Occipital lobe (tissue), 3 donors: ENCODE measurements at places on chromosomes 3 and 15.
A peak's percentile ranks its signal among the peaks of the same experiment; 100 is the strongest.

DNA sequence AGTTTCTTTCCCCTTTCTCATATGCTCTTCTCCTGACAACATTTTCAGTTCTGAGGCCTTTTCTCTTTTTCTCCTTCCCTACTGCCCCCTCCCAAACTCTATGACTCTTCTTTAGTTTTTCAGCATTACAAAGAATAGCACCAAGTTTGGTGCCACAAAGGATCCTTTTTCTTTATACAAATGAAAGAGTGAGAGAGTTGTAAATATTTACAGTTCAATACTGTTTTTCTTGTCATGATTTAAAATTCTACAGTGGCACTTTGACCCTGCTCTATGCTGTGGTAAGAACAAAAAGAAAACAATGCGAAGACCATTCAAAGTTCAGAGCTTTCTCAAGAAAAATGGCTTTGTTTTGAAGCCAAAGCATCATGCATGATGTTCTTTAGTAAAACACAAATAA lies 667.9 kb upstream of the SGO1 start:
- DNase-seq, result no peak

- DNase-seq, result peak; percentile 47
These were observed 58.2 kb downstream of the ZBTB38 start for GRCh38 chr3:141426404-141427034.

GRCh38 chr3:58115175-58115574 lies 95.6 kb downstream of the DNASE1L3 start:
- DNase-seq, result no peak

DNA sequence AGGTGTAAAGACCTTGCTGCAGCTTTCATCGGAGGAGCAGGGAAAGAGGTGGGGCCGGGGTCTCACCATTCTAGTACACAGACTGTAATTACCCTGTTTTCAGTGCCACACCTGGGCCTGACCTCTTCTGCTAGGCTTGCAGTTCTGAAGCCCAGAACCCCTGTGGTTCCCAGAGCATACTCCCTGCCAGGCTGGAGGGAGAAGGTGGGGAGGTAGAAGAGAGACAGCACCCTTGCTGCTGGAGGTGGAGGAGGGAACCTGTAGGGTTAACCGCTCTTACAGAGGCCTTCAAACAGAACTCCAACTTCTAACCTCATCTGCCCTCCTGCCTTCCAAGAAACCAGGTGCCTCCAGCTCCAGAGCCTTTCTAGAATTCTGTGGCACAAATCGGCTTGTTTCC lies 27.0 kb downstream of the PCOLCE2 start:
- no peak for DNase-seq

GRCh38 chr15:57253082-57253481 lies 123.2 kb upstream of the CGNL1 start:
- DNase-seq, result no peak

DNA sequence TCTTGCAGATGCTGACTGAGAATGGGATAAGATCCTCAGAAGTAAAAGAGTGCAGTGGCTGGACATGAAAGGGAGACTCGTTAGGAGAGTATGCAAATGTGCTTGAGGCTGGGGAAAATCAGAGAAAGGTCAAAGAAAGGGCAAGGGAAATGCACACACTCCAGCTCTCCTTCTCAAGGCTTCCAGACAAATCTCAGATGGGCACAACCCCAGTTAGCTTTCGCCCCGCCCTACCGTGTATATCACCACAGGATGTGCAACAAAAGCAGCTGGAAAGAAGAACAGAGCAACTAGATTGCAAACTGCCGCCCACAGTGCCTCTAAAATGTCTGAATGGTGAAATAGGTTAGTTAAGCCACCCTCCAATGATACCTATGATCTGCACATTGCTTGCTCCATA lies 63.9 kb downstream of the CERS3 start:
- no peak for DNase-seq

DNA sequence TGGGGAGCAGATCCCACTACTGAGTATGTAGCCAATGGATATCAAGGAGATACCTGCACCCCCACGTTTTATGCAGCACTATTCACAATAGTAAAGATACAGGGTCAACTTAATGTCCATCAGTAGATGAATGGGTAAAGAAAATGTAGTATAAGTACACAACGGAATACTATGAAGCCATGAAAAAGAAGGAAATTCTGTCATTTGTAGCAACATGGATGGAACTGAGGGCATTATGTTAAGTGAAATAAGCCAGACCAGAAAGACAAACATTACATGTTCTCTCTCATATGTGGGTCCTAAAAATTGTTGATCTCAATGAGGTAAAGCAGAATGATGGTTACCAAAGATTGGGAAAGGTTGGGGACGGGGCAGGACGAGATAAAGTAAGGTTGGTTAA lies 14.6 kb downstream of the PP2D1 start:
- no peak for DNase-seq

DNA sequence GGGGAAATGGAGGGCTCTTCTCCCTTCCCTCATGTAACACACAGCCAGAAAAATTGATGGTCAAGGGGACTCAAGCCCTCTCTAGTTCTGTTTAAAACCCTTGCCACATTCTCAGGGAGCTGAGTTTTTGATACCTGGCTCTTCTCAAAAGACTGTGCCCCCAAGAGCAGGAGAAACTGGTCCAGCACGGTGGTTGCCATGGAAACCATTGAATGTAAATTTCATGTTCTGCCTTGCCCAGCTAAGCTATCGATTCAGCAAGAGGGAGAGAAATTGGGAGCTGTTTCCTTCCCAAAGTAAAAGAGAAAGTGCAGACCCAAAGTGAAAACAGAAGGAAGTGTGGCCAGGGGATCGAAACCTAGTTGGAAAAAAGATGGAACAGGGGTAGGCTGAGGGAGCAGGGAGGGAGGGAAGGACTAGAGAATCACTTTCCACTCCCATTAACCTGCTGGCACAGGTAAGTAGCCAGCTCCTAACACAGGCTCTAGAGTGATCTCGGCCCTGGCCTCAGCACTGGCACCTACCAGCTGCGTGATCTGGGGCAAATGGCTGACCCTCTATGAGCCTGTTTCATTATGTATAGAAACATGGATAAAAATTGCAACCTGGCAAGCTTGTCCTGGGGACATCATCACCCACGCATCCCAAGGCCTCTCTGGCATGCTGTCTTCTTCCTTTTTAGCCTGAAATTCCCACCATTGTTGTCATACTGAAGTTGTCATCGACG lies 140.9 kb downstream of the TPRA1 start:
- no peak for DNase-seq

GRCh38 chr15:34613997-34614396 lies 30.5 kb upstream of the GOLGA8B start:
- DNase-seq, result no peak

GRCh38 chr3:150605998-150606641 lies 3.0 kb downstream of the SELENOT start:
- no peak for DNase-seq

GRCh38 chr3:52939600-52939999 lies 42.3 kb upstream of the STIMATE start:
- DNase-seq, result no peak

GRCh38 chr3:32412887-32413286 lies 21.2 kb downstream of the CMTM7 start:
- no peak for DNase-seq

DNA sequence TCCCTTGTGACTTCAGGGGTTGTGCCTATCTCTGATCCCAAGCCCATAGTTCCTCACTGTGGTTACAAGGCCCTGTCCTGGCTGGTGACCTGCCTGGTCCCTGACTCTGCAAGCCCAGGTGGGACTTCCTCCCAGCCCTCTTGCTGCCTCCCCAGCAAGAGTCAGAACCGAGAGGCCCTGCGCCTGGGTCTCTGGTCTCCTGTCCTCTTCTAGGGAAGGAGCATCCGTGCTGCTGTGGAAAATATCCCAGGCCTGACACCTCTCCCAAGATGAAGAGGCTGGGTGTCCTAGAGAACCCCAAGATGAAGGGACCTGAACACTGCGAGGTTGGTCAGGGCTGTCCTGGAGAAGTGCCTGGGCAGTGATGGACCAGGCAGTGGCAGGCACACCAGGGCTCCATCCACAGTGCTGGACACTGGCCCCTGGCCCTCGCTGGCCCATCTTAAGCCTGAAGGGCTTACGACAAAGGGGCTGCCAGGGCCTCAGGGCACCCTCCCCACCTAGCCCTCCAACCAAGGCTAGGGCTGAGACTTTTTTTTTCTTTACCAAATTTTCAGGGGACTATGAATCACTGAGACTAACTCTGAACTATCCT lies 32.7 kb downstream of the PTH1R start:
- no peak for DNase-seq

DNA sequence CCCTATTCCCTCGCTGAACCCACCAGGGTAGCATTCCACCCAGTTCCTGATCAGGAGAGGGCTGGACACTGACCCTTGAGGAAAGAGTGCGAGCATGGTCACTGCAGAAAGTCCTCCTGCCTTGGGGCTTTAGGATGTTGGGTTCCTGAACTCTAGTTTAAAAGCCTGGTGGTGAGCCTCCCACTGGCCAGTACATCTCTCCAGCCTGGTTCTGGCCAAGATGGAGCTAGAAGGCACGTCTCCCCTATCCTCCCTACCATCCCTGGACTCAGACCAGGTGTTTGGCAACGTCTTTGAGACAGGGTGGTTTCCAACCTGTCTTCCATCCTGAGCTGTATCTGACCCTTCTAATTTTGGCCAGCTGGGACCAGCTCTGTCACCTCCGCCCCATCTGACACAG lies 31.4 kb downstream of the NBEAL2 start:
- DNase-seq, result no peak

DNA sequence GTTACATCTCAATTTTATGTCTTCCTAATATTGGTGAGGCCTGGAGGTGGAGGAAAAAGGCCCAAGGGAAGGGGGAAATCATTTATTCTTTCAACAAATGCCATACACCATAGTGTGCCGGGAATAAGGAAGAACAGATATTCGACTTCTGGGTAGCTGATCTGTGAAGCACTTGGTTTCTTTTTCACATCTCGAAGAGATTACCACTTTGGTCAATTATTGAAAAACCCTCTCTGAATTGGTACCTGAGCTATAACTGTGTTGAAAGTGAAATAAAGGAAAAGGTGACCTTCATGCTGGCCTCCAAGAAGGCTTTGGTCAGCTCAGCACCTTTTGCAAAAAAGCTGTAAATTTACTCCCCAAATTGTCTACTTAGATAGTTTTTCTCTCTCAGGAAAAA lies 14.2 kb upstream of the MB21D2 start:
- DNase-seq, result no peak
